ENCODE measurements at places on chromosomes 12 and 14.

GRCh38 chr14:38000340-38000739 lies 207.4 kb upstream of the SSTR1 start:
- no peak for DNase-seq

- DNase-seq, result no peak
These were observed 108.6 kb downstream of the EGLN3 start for GRCh38 chr14:33842299-33842698.

- DNase-seq, result no peak
These were observed 59.3 kb upstream of the CCDC91 start for GRCh38 chr12:28130625-28131598.

- DNase-seq, result no peak
These were observed 195.0 kb upstream of the PDZRN4 start for GRCh38 chr12:40993158-40993557.

GRCh38 chr14:53055003-53055402 lies 98.1 kb downstream of the DDHD1 start:
- no peak for DNase-seq

- no peak for DNase-seq
These were observed 4.8 kb downstream of the PIWIL1 start for GRCh38 chr12:130342442-130342841.

GRCh38 chr14:35534873-35535482 lies 1.0 kb downstream of the INSM2 start:
- DNase-seq, result peak; percentile 20

GRCh38 chr14:85296456-85297210 lies 233.3 kb upstream of the FLRT2 start:
- peak; percentile 3 for DNase-seq

DNA sequence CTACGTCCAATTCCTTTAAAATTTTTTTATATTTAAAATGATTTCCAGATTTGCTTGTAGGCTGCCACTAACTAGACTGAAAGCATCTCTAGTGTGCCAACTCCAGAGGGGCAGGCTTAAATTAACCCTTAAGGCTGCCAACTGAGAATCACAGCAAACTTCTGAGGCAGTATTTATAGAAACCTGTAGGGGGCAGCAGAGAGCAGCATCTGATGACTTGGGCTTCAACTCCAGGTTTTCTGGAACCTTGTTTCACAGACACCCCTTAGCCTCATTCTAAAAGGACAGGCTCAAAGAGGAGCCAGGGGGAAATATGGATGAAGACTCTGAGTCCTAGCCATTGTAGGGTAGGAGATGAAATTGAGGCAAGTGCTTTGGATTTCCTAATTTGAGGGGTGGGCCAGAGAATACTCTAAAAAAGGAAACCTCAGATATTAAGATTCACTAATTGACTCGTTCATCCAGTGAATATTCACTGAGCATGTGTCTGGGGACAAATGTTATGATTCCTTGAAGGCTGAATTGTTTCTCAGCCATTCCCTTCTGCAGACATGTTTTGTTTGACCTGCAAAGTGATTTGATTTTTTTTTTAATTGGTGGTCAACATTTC lies 63.3 kb upstream of the HSPB8 start:
- peak; percentile 15 for DNase-seq

DNA sequence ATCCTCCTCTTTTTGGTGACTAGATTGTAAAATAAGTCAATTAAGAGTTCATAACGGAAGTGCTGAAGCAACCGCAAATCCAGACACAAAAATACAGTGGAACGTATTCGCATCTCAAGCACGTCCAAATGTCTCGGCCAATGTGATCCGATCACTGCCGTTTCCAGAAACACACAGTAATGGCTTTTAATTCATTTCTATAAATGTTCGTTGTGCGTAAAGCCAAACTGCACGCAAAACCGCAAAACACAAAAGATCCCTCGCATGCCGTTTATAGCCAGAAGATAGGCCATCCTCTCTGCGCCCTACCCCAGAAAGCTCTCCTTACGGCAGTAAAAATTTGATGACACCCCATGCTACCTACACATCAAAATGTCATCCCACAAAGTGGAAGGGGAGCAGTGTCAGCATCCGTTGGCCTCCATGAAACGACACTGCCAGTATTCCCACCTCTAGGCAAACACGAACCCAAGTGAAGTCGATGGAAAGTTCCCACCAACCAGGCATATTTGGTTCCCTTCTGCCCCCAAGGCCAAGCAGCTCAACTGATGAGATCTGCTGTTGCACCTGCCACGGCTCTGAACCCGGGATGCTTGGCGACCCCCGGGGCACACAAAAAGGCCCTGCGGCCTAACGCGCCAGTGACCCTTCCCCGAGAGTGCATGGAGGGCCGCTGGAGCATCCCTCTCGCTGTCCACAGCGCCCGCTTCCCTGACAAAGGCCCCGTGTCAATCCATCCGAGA lies 1.4 kb downstream of the HECTD4 start:
- no peak for DNase-seq

DNA sequence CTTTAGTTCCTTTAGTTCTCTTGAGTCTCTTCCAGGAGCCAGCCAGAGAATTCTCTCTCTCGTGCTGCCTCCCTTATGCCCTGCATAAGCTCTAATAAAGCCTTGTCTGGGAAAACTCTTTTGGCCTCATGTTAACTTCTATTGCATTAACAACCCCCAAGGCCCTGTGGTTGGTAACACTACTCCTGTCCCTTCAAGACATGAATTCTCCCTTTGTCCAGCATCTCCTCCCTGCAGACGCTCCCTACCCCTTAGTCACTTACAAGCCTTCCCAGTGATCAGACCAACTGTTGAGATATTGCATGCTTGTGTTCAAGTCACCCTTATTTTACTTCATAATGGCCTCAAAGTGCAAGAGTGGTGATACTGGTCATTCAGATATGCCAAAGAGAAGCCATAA lies 12.1 kb downstream of the LTBR start:
- no peak for DNase-seq

- no peak for DNase-seq
These were observed 376.1 kb upstream of the SFSWAP start for GRCh38 chr12:131334835-131335234.

DNA sequence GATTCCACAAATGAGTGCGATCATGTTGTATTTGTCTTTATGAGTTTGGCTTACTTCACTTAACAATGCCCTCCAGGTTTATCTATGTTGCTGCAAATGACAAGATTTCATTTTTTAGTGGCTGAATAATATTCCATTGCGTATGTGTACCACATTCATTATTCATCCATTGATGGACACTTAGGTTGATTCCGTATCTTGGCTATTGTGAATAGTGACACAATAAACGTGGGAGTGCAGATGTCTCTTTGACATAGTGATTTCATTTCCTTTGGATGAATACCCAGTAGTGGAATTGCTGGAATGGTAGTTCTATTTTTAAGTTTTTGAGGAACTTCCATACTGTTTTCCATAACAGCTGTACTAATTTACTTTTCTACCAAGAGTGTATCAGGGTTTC lies 23.5 kb downstream of the AKAP6 start:
- no peak for DNase-seq

DNA sequence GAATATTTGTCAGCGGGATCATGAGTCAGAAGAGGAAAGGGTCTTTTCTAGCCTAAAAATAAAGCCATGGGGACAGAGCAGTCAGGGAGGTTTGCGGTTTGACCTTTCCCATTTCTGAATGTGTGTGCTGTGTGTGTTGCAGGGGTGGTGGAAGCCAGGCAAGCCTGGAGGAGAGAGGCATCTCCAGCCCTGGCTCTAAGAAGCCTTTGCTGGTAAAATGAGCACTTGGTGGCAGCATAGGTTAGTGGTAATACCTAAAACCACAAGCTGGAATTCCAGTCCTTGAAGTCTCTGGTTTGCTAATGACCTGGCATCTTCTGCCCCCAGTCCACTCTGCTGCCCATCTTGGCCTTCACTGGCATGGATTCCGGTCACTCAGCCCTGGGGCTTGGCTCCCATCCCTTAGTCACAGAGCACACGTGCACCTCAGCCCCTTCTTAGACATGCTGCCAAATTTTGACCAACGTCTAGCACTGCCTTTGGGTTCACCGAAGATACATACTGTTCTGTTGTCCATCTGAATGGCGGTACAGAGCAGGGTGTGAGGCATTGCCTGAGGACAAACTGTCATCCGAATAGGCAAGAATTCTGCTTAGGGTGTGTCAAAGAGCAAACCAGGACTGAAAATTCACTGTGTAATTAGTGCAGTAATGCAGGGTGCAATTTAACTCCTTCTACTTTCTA lies 52.7 kb downstream of the KCNA5 start:
- DNase-seq, result no peak

GRCh38 chr12:46692606-46693005 lies 133.2 kb downstream of the SLC38A4 start:
- DNase-seq, result no peak

GRCh38 chr12:20602641-20603391 lies 92.3 kb upstream of the SLCO1C1 start:
- DNase-seq, result no peak

- no peak for DNase-seq
These were observed 694.0 kb upstream of the USP15 start for GRCh38 chr12:61566183-61566582.

DNA sequence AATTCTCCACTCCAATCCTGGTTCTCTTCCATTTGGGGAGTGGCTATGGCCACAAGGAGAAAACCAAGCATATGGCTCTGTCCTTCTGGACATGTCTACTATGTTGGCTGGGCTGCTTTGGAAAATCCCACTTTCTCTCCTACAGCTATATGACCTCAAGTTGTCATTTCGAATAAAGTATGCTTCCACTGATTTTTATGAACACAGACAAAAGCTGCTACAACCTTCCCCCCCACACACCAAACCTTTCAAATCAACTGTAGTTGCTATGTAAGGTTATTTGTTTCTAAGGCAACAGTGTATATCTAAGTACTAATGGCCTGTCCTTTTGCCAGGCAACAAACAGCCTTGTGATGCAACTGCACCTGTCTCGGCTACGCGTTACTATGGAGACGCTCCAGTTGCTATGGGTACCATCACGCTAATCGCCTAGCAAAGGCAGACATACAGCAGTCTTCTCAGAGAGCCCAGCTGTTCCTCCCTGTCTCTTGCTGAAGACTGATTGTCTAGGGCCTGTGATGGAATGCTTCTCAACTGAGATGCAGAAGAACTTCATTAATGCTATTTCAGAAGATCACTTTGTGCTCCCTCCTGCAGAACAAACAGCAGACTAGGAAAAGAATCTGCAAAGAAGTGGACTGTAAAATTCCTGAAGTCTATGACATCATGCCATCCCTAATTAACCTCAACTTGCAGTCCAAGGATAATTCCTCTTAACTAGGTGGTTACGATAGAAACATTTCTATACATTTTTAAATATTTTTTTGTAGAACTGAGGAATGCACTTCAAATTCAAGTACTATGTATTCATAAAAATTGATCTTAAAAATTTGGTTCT lies 67.6 kb downstream of the FOXN3 start:
- no peak for DNase-seq

GRCh38 chr12:106766393-106766826 lies 8.1 kb upstream of the RIC8B start:
- DNase-seq, result no peak

GRCh38 chr12:106913456-106913855 lies 42.3 kb upstream of the TMEM263 start:
- DNase-seq, result no peak

DNA sequence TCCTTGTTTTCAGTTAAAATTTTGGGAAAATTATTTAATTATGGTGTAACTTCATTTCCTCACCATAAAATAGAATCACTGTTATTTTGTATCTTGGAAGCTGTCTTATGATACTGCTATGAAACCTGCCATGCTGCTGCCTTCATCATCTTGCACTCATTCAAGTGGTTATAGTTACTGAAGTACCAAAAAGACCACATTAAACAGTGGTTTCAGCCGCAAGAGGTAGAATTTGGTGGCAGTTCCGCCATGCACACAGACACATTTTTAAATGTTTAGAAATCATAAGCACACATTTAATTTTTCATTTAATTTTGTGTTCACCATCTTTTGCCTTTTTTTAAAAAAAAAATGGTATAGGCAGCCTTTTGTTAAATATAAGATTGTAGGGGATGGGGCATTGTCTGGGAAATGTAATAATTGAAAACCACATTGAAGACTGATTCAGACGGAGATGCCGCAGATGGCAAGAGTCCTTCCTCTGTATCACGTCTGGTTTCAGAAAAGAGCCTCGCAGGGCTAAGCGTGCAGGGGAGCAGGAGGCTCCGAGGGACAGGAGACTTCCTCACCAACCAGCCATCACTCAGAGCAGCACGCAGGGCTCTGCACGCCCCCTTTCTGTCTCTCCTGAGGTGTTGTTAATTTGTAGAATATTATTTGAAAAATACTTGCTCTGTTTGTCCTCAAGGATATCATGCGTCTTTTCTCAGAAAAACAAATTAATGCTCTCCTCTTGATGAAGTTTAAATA lies 115.2 kb upstream of the PELI2 start:
- DNase-seq, result no peak

- no peak for DNase-seq
These were observed 45.3 kb upstream of the HECTD1 start for GRCh38 chr14:31252865-31253264.

- DNase-seq, result no peak
These were observed 6.4 kb downstream of the NFKBIA start for GRCh38 chr14:35398071-35398584.

DNA sequence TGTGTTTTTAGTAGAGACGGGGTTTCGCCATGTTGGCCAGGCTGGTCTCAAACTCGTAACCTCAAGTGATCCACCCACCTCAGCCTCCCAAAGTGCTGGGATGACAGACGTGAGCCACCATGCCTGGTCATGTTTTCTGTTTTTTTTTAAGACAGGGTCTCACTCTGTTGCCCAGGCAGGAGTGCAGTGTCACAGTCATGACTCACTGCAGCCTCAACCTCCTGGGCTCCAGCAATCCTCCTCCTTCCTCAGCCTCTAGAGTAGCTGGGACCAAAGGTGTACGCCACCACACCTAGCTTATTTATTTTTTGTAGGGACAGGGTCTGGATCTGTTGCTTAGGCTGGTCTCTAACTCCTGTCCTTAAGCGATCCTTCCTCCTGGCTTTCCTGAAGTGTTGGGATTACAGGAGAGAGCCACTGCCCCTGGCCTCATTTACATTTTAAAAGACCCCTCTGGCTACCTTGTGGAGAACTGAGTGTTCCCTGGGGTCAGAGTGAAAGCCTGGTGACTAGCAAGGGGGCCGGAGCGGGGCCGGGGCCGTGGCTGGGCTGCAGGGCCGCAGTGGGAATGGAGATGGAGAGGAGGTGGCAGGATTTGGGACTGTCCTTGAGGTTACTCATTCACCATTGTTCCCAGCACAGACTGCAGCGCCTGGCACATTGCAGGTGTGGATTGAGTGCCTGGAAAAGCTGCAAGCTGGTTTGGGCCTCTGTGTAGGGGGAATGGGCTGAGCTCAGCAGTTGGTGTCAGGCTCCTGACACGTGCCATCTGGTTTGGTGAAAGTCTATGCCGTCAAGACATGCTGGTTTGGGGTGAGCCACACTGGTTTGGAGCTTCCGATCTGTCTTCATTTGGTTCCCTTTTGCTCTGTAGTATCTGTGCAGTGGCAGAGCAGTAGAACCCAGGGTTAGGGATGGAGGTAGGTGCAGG lies 18.1 kb downstream of the KMT5A start:
- no peak for DNase-seq

- DNase-seq, result no peak
These were observed 45.7 kb downstream of the TRAFD1 start for GRCh38 chr12:112170971-112171596.
